ENCODE measurements at places on chromosomes 3 and 15.

- DNase-seq, result no peak
These were observed 1.9 kb downstream of the SNRPA1 start for GRCh38 chr15:101293122-101293521.

DNA sequence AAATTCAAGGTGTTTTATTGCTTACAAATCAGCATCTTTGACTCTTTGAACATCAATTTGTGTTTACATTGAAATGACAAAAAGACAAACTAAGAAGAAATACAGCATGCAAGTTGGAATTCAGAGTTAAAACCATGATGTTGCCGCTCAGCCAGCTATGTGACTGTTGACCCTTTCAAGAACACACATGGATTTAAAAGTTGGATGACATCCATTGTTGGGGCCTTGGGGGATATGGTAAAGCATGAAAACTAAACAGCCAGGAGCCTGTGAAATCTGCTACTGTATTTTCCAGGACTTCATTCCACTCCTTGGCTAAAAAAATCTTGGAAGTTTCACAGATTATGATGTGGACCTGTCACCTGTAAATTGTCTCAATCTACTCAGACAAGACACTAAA, 4.6 kb downstream of the P2RY1 start:
- no peak for DNase-seq

GRCh38 chr3:173301647-173302046, 95.9 kb upstream of the NLGN1 start:
- no peak for DNase-seq

DNA sequence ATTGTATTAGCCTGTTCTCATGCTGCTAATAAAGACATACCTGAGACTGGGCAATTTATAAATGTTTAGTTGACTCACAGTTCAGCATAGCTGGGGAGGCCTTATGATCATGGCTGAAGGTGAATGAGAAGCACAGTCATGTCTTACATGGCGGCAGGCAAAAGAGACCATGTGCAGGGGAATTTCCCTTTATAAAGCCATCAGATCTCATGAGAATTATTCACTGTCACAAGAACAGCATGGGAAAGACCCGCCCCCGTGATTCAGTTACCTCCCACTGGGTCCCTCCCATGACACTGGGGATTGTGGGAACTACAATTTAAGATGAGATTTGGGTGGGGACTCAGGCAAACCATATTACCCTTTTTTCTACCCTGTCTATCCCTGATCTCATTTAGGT, 51.5 kb upstream of the MYZAP start:
- no peak for DNase-seq

DNA sequence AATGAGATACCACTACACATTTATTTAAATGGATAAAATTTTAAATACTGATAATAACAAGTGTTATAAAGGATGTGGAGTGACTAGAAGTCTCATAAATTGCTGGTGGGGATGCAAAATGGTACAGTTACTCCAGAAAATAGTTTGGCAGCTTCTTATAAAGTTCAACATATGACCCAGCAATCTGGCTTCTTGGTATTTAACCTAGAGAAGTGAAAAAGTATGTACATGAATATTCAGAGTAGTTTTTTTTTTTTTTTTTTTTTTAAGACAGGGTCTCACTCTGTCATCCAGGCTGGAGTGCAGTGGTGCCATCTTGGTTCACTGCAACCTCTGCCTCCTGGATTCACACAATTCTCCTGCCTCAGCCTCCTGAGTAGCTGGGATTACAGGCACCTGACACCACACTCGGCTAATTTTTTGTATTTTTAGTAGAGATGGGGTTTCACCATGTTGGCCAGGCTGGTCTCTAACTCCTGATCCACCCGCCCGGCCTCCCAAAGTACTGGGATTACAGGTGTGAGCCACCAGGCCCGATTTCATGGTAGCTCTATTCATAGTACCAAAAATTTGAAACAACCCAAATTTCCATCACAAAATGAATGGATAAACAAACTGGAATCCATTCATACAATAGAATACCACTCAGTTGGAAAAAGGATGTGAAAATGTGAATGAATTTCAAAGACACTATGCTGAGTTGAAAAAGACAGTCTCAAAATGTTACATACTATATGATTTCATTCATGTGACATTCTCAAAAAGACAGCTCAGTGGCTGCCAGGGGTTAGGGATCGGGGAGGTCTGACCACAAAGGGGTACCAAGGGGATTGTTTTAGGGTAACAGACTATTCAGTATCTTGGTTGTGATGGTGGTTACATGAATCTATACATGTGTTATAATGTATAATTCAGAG, 14.4 kb downstream of the RRP9 start:
- DNase-seq, result no peak

GRCh38 chr3:18097473-18097872, 327.7 kb downstream of the SATB1 start:
- DNase-seq, result no peak

DNA sequence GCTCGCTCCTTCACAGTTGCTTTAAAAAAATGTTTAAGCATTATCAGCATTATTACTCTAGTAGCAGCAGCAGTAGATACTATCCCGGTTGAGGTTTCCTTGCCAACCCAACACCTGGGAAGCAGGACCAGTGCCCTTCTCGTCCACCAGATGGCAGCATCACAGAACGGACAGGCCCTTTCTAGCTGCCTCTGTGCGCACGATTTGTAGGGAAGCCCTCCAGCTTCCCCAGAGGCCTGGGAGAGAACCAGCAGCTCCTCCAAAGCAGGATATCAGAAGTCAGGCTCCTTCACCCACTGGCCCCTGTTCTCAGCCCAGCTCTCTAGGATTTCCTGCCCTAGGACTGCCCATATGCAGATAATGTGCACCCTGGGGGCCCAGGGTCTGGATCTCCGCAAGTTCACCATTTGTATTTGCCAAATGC, 16.8 kb upstream of the ESYT3 start:
- DNase-seq, result no peak

DNA sequence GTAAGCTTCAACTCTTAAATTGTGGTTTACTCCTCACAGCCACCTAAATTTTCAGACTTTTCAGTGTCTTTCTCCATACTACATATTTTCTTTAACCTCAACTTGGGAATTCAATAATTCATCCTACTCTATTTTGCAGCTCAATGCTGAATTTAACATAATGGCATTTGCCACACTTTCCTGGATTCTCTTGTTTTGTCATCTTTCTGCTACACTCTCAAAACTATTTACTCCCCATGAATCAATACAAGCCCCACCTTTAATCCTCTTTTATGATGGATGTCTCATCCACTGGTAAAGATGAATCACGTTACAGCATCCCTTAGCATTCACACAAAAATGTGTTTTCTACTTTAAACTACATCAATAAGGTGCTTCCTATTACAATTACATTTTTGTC, 19.6 kb upstream of the CHMP2B start:
- DNase-seq, result no peak

DNA sequence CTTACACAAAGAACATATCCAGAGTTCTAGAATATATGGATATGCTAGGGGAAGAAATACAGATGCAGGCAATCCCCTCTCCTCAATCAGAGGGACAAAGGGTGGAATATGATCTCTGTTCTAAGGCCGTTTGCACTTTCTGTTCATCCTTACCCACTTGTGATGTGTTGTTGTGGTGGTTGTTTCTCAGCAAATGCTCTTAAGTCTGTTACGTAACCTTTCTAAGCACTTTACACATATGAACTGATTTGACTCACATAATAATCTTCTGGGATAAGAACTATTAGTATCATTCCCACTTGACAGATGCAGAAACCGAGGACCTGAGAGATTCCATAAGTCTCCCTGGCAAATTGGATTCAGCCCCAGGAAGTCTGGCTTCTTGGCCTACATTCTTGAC, 40.5 kb downstream of the NGRN start:
- no peak for DNase-seq

Data from coronary artery (tissue), 2 donors.